BJ (cell line): ENCODE measurements at places on chromosomes 6 and 20.

DNA sequence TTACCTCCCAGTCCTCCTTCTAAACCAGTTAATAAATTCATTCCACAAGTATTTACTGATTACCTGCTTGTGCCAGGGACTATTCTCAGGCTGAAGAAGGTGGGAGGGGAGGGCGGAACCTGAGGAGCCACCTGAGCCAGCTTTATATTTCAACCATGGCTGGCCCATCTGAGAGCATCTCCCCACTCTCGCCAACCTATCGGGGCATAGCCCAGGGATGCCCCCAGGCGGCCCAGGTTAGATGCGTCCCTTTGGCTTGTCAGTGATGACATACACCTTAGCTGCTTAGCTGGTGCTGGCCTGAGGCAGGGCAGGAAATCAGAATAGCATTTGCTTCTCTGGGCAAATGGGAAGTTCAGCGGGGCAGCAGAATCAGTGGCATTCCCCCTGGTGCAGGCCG lies 4.9 kb upstream of the AAR2 start:
- DNase-seq = no peak

GRCh38 chr20:19855416-19855815 lies 97.4 kb downstream of the RIN2 start:
- DNase-seq = no peak

GRCh38 chr6:155221086-155221485 lies 42.7 kb upstream of the CLDN20 start:
- DNase-seq = no peak

GRCh38 chr6:44257025-44257752 lies at the start of gene SLC35B2:
TSS of gene SLC35B2 (minus strand) at chr6:44257528. CDS start at chr6:44257410, 118 bp downstream.
- no peak for DNase-seq

GRCh38 chr20:44598423-44599305 lies 16.3 kb downstream of the PKIG start:
- no peak for DNase-seq

- no peak for DNase-seq
These were observed 1.3 kb downstream of the HMGA1 start for GRCh38 chr6:34237722-34238584.

GRCh38 chr6:27604986-27605385 lies 132.1 kb upstream of the ZNF184 start:
- DNase-seq = no peak

GRCh38 chr6:151113641-151114040 lies 126.1 kb upstream of the AKAP12 start:
- no peak for DNase-seq

GRCh38 chr6:4902363-4902762 lies 101.5 kb downstream of the RPP40 start:
- DNase-seq = no peak

DNA sequence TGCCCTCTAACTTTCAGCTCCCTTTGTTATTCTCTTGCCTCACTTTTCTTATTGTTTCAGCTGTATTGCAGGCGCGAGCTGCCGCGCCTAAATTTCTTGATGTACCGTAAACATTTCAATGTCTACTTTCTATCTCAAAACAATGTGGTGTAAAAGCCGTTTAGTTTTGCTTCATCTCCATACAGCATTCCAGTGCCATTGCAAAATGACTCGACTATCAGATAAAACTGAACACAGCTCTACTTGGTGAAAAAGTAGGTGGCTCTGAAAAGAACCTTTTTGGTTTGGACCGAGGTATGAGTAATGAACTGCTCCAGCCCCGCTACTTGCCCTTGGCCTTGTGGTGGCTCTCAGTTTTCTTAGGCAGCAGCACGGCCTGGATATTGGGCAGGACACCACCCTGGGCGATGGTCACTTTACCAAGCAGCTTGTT lies 74.6 kb downstream of the OR2B2 start:
- DNase-seq = no peak

GRCh38 chr6:144036064-144036834 lies 28.2 kb upstream of the PLAGL1 start:
- DNase-seq = peak; percentile 32

GRCh38 chr6:156193381-156193780 lies 583.8 kb upstream of the ARID1B start:
- DNase-seq = no peak

DNA sequence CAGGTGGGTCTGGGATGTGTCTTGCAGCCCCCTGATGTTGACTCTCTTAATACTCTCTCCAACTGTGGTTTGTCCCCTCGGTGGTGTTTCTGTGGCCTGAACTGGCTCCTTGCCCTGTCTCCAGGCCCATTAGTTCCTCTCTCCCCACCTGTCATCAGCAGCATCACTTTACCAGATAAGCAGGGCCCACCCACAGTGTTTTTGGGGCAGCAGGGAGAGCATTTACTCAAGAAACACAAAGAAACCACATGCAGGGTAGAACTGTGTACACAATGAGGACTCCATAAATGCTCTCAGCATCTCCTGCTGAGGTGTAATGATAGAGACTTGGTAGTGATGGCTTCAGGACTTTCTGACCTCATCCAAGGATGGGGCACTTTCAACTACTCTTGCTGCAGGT lies 20.2 kb upstream of the MRPS18A start:
- no peak for DNase-seq

DNA sequence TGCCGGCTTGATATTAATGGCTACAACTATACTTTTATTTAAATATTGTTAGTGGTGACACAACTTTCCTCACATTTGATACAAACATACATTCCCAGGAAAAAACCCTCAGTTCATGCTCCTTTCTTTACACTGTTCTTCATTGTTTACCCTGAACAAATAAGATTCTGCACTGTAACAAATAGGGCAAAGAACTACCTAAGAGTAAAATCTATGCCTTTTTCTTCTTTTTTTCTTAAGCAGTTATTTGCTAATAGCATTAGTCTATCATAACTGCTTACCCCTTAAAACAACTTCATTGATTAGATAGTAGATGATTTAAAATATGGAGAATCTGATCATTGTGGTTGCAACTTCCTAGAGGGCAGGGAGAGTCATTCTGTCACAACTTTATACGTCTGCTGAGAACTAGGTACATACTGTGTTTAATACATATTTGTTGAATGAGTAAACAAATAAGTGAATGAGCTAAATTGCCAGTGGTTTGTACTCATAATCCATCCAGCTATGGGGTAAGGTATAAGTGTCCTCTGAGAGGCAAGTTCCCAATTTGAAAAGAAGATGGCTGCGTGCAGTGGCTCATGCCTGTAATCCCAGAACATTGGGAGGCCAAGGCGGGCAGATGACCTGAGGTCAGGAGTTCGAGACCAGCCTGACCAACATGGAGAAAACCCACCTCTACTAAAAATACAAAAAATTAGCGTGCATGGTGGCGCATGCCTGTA lies 161.0 kb downstream of the CDK19 start:
- DNase-seq = no peak

GRCh38 chr20:10352934-10353824 lies 80.8 kb downstream of the MKKS start:
- no peak for DNase-seq

- no peak for DNase-seq
These were observed 461.3 kb downstream of the KIF16B start for GRCh38 chr20:16111852-16112412.

DNA sequence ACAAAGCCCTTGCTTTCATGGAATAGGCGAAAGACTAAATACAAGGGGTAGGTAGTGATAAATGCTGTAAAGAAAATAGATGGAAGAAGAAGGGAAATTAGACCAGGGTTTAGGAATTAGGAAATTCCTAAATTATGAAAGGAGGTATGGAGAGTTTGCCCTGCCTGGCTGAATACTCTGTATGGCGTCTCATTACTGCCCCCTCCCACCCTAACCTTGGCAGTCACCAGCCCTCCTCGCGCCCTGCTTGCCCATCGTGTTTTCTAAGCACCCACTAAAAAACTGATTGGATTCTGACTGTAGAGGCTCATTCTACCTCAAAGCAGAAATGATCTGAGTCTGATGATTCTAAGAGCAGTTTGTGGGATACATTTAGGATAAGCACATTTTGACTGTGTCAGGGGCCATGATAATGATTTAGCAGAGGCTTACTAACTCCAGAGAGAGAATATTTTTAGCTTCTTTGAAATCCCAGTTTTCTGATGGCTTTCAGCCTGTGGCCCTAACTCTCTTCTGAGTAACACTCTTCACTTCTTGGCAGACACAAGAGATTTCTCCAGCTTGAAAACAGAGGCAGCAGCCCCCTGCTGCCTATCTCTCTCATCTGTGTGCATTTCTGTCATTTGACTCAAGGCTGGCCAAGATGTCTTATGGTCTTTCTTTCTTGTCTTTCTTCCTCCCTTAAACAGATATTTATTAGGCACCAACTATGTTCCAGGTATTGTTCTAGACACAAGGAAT lies 1.4 kb upstream of the CHD6 start:
- DNase-seq = no peak

DNA sequence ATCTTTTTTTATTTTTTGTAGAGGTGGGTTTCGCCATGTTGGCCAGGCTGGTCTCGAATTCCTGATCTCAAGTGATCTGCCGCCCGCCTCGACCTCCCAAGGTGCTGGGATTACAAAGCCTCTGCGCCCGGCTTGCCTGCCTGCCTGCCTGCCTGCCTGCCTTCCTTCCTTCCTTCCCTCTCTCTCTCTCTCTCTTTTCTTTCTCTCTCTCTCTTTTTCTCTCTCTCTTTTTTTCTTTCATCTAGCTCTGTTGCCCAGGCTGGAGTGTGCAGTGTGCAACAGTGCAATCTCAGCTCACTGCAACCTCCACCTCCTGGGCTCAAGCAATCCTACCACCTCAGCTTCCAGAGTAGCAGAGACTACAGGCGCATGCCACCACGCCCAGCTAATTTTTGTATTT lies 4.6 kb upstream of the ILRUN start:
- DNase-seq = no peak

- no peak for DNase-seq
These were observed 156.6 kb downstream of the UNC5CL start for GRCh38 chr6:40882323-40882997.

GRCh38 chr6:54860132-54860531 lies 13.6 kb downstream of the FAM83B start:
- DNase-seq = no peak

- DNase-seq = no peak
These were observed 85.3 kb upstream of the SCP2D1 start for GRCh38 chr20:18728165-18728869.

DNA sequence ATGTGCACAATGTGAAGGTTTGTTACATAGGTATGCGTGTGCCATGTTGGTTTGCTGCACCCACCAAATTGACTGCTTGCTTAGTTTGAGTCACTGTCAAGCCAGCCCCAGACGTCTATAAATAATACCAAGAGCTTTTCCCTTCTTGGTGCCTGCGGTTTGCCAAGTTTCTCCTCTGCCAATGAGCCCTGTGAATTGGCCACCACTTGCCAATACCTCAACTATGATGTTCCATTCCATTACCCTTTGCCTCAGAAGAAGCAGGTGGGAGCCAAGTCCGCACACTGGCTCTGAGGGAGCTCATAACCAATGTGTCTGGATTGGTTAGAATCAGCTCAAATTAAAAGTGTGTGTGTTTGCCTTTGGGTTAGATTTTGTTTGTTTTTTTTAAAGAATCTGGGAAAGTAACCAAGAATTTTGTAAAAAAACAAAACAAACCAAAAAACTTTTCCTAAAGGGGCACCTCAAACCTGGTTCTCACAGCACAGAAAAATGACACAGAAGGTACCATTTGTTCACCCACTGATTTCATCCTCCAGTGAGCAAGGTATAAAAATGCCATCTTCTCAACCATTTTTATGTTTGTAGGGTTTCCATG lies 244.7 kb upstream of the PRND start:
- DNase-seq = no peak

- no peak for DNase-seq
These were observed 942 bp downstream of the ACAT2 start for GRCh38 chr6:159762681-159763293.

DNA sequence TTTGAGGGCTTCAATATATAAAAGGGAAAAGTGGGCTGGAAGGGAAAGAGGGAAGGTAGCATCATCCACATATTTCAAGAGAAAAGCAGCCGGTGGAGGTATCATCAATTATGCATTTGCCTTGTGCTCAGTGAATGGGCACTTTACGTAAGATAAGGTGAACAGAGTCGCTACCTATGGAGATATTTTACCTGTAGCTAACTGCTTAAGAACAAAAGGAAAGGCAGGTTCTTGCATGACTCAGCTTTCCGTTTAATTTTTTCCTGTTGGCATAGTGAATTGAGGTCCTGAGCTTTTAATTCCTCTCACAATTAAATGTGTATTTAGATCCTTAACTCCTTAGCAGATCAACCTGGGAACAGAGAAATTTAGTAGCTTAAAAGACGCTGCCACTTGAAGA lies 25.5 kb upstream of the PLCB4 start:
- no peak for DNase-seq

DNA sequence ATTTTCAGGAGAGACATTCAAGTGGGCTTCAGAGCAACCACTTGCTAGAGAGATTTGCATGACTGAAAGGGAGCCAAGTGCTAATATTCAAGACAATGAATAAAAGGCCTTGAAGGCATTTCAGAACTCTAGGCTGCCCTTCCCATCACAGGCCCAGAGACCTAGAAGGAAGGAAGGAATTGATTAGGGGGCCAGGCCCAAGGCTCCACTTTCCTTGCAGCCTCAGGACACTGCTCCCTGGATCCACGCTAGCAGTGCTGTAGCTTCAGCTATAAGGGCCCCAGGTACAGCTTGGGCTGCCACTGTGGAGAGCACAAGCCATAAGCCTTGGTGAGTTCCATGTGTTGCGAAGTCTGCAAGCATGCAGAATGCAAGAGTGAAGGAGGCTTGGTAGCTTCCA lies 731.9 kb upstream of the FLRT3 start:
- DNase-seq = no peak

GRCh38 chr6:19827247-19827646 lies 9.9 kb upstream of the ID4 start:
- DNase-seq = no peak

- no peak for DNase-seq
These were observed 20.2 kb upstream of the RREB1 start for GRCh38 chr6:7087491-7087979.

DNA sequence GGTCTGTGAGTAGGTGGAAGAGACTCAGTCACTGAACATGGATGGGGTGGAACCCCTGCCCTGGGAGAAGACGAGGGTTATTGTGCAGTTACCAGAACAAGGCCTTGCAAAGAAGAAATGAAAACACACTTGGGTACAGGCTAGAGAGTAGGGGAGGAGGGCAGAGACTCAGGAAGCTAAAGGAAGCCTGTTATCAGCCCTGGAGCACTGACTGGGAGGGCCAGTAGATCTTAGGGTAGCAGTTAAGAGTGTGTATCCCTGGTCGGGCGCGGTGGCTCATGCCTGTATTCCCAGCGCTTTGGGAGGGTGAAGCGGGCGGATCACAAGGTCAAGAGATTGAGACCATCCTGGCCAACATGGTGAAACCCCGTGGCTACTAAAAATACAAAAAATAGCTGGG lies 74.4 kb downstream of the SASH1 start:
- DNase-seq = no peak

DNA sequence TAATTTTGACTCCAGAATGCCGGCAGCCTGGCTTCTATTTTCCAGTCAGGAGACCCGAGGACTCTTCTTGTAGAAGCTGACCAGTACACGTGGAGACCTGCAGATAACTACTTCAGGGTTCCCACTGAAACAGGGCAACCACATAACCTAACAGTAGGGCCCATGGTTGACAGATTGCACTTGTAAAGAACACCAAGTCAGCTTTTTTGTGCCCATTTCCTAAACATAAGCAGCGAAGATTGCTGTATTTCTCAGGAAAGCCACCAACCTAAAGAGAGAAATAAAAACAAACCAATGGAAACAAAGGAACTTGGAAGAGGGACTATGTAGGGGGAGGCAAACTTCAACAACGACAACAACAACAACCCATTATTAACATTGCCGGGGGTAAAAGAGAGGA lies 50.1 kb upstream of the EDN3 start:
- no peak for DNase-seq
